ENCODE measurements at places on chromosomes 11 and 22.

GRCh38 chr22:26597026-26597425 is 7.1 kb upstream of the TPST2 start:
- no peak for DNase-seq

DNA sequence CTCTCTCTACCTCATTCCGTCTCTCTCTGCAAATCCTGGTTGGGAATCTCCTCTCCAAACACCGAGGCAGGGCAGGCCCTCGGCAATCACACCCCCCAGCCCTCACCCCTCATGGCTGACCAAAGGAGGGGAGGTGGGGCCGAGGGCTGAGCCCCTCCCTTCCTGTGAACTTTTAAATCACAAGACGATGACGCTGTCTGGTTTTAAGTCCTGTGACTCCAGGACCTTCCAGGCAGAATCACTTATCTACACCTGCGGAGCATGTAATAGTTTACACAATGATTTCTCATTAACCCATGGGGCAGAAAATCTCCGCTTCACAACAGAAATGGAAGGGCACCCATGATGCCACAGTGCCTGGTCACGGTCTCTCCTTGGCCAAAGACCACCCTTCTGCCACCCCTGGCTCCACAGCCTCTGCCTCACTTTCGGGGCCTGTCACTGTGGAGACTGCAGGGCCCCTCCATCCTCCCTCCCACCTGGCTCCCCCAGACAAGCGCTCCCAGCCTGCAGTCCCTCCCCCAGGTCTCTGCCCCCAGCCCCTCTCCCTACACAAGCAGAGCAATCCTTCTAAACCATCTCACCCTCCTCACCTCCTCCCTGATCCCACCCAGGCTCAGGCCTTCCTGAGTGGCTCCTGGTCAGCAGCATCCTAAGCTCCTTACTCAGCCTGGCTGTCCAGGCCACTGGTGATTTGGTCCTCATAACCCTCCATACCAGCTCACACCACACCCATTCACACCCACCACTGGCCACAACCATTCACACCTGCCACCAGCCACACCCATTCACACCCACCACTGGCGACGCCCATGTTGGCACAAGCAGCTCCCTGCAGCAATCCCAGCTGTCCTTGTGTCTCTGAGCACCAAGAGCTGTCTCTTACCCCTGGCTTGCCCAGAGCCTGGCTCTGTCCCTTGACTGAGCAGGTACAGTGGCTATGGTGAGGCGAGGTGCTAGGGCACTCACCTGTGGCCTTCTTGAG is 30.7 kb upstream of the ARFGAP3 start:
- no peak for DNase-seq

DNA sequence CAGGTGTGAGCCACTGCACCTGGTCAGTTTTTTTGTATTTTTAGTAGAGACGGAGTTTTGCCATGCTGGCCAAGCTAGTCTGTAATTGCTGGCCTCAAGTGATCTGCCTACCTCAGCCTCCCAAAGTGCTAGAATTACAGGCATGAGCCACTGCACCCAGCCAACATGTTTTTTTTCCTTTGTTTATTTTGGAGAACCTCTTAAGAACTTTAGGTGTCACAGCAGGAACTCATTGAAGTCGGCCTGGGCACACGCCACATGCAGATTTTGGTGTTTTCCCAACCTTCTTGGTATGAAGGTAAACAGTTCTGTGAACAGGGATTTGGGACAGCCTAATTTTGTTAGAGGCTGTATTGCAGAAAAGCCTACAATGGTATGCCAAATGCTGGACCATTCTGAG is 9.4 kb downstream of the DIXDC1 start:
- no peak for DNase-seq

DNA sequence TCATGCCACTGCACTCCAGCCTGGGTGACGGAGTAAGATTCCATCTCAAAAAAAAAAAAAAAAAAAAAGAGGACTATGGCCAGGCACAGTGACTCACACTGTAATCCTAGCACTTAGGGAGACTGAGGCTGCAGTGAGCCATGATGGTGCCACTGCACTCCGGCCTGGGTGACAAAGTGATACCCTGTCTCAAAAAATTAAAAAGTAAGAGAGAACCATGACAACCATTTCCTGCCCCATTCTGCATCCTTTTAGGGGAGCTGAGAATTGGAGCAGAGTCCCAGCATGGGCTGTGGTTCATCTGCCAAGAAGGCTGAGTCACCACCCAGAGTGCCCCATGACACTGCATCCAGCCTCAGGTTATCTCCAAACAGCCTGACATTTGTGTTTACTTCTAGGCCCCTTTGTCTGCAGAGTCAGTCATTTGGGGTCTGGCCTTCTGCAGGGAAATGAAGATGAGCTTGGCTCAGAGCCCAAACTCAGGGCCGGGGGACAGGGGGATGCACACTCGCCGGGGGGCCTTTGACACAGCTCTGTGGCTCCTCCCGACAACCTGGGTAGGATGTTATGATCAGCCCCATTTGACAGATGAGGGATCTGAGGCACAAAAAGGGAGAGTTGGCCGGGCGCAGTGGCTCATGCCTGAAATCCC is 4.7 kb downstream of the CSDC2 start:
- DNase-seq, result peak; percentile 88

DNA sequence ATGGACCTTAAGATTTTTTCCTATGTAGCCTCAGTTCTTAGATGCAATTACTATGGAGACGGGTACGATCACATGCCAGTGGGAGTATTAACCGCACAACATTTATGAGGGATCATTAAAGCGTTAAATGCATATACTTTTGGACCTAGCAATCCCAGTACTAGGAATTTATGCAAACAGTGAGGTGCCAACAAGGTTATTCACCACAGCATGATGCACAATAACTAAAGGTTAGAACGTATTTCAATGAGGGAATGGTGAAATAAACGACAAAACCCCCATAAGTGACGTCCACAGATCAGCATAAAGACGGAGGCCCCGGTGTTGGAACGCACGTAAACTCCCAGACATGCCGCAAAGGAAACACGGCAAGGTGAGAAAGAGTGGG is 539 bp downstream of the SIRT3 start:
- no peak for DNase-seq

GRCh38 chr22:41030891-41031290 is 61.5 kb upstream of the EP300 start:
- peak; percentile 64 for DNase-seq

GRCh38 chr11:34792814-34793258 is 123.3 kb downstream of the APIP start:
- no peak for DNase-seq

DNA sequence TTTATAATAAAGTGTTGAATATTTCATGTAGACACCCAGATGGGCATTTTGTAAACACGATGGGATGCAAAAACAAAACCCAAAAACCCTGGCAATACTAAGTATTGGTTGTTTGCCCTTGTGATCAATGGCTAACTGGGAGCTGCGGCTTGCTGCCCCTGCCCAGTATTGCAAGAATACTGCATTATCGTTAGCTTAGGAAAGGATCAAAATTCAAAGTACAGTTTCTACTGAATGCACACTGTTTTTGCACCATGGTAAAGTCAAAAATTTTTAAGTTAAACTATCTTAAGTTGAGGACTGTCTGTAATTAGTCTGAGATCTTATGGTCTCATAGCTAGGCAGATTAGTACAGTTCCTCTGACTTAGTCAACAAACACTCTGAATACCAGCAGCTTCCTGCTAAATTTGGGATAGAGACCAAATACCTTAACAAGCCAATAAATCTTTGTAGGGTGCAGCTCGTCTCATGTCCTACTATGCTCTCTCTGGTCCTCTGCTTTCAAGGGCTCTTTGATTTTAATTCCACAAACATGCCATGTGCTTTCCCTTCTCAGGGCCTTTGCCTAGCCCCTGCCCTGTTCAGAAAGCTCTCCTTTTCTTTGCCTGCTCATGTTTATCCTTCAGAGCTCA is 4.0 kb downstream of the CCDC90B start:
- peak; percentile 31 for DNase-seq

- DNase-seq, result no peak
Observed at GRCh38 chr11:35983981-35984380, 40.1 kb downstream of the LDLRAD3 start.

DNA sequence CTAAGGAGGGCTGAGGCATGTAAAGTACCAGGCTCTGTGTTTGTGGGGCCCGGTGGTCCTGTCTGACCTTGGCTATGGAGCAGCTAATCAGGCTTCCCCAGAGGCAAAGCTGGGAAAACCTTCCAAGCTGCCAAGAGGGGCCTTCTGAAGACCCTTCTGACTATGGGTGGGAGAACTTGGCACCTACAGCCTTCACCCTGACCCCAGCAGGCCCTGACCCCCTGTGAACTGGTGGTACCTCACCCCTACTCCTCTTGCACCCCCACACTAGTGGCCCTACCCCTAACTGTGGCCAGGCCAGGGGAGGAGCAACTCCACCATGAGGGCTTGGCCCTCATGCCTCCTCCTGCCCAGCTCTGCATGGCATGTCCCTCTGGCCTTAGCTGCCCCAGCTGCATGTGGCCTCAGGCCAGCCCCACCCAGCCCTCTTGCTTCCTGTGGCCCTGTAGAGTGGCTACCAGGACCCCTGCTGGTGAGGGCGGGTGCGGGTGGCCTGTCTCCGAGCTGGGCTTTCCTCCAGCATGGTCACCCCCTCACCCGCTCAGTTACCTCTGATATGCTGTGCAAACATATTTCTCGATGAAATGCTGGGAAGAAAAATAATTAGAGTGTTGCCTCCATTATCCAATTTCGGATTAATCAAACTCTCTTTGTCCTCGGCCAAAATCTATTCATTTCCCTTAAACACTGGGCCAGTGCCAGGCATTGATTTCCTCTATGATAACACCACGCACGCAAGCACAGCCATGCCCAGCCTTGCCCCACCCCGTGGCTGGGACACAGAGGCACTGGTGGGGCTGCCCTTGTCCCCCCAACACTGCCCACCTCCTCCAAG is 7.5 kb downstream of the GNAZ start:
- DNase-seq, result no peak

- DNase-seq, result no peak
Observed at GRCh38 chr11:65554057-65554818, 3.9 kb downstream of the LTBP3 start.

DNA sequence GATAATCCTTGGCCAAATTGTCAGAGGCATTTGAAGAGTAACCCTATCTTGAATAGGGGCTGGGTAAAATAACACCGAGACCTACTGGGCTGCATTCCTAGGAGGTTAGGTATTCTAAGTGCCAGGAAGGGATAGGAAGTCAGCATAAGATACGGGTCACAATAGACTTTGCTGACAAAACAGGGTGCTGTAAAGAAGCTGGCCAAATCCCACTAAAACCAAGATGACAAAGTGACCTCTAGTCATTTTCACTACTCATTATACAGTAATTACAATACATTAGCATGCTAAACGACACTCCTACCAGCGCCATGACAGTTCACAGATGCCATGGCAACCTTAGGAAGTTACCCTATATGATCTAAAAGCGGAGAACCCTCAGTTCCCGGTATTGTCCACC is 964 bp upstream of the REXO2 start:
- no peak for DNase-seq

- DNase-seq, result no peak
Observed at GRCh38 chr11:8257003-8257664, 6.5 kb downstream of the LMO1 start.

- no peak for DNase-seq
Observed at GRCh38 chr22:43053176-43053575, 36.0 kb downstream of the TTLL1 start.

DNA sequence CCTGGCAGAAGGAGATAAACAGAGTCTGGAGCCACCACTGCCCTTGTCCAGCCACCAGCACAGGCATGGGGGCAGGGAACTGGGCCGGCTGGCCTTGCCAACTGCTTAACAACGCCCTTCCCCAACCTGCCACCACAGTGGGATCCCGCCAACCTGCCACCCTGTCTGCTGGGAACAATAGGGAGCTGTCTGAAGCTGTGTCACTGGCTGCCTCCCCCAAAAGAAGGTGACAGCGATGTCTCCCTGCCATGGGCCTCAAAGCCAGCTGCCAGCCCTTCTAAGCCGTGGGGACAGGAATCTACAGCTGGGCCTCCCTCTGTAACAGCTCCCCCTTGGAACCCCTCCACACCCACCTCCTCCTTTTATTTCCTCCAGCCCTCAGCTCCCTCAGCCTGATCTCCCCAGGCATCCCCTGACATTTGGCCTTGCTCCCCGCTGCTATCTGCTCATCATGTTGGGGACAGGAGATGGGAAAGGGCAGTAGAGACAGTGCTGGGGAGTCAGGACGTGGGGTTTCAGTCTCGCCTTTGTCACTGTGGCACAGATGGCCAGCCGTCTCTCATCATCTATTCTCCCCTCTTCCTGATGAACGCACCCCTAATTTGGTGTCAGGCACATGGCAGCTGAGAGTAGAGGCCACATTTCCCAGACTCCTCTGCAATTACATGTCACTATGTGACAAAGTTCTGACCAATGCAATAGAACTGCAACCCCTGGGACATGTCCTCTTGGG is 51.3 kb upstream of the PRDM11 start:
- no peak for DNase-seq

DNA sequence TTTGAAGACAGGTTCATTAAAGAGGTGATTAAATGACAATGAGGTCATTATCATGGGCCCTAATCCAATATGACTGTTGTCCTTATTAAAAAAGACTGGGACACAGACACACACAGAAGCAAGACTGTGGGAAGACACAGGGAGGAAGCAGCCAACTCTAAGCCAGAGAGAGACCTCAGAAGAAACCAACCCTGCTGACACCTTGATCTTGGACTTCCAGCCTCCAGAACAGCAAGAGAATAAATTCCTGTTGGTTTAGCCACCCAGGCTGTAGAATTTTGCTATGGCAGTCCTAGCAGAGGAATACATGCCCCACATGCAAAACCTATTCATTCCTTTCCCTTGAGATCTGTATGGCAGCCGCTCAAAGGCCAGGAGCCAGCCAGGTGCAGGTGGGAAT is 35.6 kb upstream of the CACNG2 start:
- no peak for DNase-seq

- no peak for DNase-seq
Observed at GRCh38 chr22:29253561-29254285, 14.1 kb downstream of the RHBDD3 start.

DNA sequence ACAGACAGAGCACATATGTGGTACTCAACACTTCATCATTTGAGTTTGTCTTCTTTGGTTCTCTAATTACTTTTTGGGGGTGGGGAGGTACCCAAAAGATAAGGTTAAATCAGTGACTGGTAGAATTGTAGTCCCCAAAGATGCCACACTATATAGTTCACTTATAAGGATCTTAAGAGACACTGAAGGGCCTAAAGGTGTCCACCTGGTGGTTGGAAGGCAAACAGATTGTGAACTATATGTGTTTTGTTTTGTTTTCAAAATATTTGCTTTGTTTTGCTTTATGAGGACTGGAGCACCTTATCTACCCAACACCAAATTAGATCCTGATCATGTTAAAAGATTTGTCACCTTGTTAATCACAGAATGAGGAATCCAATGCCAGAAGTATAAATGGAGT is 136.1 kb downstream of the DCDC1 start:
- no peak for DNase-seq

DNA sequence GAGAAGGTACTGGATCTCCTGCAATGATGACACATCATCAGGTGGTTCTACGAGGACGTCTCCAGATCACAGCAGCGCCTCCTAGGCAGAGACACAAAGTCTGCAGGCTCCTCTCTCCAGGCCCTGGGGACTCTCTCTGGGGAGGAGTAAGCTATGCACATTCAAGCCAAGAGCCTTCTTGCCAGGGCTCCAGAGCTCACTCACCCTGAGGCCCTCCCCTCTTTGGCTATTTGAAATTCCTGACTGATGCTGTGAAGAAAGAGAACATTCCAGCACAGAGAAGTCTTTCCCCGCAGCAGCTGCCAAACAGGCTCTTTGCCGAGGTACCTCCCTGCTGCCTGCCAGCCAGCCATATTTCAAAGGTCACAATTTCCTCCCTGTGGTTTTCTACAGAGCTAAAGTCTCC is 204.9 kb downstream of the CSNK2A3 start:
- peak; percentile 98 for DNase-seq

- no peak for DNase-seq
Observed at GRCh38 chr22:50016988-50017700, 4.6 kb upstream of the IL17REL start.

GRCh38 chr11:65297026-65297672 is 17.5 kb upstream of the CDC42EP2 start:
- no peak for DNase-seq
